ENCODE measurements at places on chromosomes 4 and X. TPM values are rescaled to one million over a fixed set of nuclear protein-coding genes. Genes with fewer than 3 reads are reported as not detected.

DNA sequence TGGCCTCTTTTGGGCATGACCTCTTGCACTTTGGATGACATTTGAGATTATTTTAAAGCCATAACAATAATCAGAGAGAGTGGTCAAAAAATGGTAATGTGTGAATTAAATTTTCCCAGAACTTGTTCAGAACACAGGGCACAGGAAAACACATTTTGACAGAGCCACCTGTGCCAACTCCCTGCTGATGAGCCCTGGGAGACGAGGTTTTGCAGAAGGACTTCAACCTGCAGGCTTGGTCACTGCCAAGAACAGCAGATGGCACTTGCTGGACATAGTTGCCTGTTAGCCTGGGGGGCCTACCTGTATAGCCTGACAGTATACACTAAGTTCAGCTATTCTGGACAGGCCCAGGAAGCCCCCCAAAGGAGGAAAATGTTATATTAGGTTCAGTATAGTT is 277.8 kb upstream of the EMCN start:
- DNase-seq: no peak

GRCh38 chrX:136523770-136524169 is 8.2 kb upstream of the VGLL1 start:
- no peak for DNase-seq

DNA sequence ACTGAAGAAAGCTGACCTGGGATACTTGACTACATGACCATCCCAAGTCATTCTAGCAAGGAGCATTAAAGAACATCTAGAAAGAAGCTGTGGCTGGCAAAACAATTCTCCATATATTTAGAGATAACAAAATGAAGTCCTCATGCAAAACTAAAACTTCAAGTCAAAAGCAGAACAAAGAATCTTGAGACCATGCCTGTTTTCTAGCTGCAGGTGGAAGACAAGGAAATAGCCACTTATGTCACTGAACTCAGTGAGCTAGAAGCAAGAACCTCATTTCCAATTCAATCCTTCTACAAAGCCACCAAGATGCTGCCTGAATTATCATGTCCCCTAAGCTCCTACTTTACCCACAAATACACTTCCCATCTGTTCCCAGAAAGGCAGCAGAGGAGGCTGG is 13.8 kb downstream of the USP46 start:
- DNase-seq: no peak

DNA sequence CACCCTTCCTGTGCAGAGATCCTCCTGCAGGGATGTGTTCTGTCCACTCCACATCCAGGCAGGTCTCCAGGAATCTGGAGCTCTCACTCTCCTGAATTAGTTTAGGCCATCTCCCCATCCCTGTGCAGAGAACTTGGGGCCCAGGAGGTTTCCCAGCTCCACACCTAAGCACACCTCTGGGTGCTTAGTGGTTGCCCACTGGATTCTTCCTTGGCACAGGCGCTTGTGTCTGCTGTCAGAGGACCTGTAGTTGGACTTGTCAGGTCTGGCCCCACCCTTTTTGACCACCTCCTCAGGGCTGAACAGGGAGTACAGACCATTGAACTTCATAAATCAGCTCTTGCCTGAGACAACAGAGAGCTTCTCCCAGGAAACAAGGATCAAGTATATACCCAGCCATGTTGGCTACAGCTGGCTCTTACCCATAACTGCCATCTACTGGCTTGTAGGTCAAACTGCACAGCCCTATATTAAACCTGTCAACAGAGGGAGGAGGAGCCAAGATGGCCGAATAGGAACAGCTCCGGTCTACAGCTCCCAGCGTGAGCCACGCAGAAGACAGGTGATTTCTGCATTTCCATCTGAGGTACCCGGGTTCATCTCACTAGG is 275.5 kb downstream of the PPARGC1A start:
- no peak for DNase-seq

DNA sequence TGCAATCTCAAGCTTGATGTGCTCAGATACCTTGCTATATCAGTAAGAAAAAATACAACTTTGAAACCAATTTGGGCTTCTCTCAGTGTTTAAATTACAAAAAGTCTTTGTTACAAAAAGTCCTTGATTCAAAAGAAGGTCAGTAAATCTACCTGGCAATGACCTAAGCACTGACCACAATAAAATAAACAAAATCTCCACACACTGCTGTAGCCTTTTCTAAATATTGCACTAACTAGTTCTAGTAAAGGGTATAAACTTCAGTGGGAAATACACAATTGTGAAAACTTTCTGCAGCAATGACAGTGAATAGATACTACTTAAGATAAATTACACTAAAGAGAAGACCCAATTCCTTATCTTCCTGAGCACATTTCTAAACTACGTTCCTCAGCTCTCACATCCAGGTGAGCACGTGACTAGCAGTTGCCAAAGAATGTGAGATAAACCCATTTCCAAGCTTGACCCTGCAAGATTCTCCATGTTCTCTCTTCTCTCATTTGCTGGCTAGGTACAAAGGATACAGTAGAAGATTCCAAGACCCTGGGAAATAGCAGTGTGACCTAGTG is 81.4 kb upstream of the GPR34 start:
- DNase-seq: no peak

DNA sequence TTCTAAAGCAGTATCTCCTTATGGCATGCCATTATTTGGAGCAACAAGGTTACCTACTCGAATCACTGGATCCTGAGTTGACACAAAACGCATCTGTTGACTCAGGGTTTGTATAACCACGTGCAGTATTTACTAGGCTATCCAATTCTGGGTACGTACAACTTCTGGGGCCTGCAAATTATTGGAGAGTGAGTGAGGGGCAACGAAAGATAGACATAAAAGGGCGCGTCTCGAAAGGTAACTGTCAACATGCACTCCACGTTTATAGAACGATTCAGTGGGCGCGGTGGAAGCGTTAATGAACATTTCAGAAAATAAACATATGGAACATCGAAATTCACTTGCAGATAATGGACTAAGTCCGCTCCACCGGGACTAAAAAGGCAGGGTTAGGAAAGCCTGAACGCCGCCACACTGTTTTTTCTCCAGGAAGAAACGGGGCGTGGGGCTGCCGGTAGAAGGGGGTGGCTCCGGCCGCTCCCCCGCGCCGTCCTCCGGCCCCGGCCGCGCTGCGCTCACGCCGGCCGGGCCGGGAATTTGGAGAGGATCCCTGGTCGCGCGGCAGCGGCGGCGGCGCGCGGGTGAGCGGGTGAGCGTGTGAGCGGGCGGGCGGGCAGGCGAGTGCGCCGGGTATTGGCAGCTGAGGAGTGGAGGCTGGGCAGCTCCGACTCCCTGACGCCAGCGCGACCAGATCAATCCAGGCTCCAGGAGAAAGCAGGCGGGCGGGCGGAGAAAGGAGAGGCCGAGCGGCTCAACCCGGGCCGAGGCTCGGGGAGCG is at the start of gene SMAD1:
Gene SMAD1, plus strand, starts transcription at position 690 of the 778 bp plus-strand sequence. CDS start 32,761 bp downstream, outside the sequence.
- peak; percentile 93 for DNase-seq

DNA sequence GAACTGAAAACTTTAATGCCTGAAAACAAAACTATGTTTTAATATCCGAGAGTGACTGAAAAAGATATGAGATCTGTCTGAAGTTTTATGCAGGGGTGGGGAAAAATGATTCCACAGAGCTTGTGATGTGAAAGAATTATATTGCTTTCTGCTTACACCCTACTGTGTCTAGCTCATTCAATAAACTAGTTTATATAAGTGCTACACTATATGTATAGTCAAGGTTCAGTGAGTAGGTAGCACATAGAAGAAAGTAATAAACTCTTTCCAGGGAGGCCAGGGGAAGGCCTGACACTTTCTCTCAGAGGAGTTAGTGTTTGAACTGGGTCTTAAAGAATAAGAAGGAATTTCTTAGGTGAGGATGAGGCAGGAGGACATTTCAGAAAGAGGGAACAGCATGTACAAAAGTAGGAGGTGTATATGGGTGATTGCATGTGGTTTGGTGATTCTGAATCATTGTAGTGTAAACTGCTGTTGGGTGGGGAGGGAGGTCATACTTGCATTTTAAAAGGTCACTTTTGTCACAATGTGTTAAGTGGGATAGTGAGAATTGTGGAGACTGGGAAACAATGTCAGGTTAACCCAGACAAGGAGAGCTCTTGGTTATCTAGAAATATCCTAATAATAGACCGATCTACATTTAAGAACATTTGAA is 25.1 kb upstream of the TEX13D start:
- no peak for DNase-seq

DNA sequence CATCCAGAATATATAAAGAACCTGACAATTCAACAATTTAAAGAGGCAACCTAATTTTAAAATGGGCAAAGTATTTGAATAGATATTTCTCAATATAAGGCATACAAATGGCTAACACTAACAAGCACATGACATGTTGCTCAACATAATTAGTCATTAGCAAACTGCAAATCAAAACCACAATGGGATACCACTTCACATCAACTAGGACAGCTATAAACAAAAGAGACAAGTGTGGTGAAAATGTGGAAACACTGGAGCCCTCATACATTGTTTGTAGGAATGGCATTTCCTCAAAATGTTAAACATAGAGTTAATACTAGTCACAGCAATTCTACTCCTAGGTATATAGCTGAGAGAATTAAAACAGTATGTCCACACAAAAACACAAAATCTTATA is 96.7 kb downstream of the CORIN start:
- no peak for DNase-seq

DNA sequence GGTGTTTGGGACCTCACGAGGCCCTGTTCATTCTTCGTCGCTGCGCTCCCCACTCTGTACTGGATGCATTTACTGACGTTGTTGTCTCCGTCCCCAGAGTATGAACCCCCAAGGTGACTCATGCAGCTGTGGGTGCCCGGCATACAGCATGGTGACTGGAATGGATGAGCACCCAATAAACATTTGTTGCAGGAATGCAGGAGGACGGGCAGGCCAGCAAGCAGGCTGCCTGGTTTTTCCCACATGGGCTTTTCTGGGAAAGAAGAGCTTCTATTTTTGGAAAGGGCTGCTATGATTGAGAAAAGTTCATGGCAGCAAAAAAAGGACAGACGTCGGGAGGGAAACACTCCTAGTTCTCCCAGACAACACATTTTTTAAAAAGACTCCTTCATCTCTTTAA is 893 bp upstream of the SOD3 start:
- peak; percentile 88 for DNase-seq

- no peak for DNase-seq
Observed at GRCh38 chr4:19496756-19497155, 754.9 kb upstream of the SLIT2 start.

DNA sequence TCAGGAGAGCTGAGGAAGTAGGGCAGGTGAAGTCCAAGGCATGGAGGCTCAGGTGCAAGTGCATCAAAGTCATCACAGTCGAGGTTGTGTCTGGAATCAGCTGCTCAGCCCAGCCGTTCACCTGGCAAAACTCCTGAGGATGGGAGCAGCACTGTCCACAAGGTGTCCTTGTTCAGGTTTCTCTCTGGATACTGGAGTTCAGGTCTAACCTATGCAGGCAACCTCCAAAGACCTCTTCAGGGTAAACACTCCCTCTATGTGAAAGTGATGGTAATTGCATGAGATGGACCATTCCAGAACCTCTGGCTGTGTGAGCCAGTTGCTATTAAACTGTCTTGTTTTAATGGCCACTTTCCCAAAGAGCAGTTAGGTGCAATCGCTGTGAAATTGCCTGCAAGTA is 120.2 kb upstream of the PSAPL1 start:
- no peak for DNase-seq

MAGEE1 gene
- 2.4 TPM for polyA plus RNA-seq

IL1RAPL1 gene
- 1.3 TPM for polyA plus RNA-seq

DNA sequence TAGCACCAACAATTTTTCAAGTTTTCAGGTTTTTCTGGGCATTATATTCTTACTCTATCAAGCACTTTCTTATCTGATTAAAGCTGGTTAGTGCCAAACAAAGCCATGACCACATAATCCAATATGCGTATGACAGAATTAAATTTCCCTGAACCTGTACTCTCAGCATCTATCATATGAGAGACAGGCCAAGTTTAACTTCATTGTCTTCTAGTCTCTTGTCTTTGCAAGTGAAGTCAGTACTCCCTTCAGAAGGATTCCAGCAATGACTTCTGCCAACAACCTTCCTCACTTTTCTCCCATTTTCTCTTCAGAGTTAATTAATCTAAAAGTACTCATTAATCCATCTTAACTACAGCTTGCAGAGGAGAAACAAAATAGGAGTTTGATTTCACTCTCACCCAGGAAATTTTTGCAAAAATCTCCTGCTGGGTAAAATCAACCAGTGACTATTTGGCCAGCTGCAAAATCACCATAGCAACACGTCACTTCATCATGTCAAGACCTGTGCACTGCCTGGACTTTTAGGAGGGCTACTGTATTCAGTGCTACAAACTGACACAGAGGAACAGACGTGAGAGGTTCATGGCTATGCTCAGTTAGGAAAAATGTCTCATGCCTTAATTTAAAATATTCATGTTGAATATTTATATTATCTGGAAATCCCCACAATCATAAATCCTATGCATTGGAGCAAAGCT is 208.4 kb downstream of the ANTXR2 start:
- DNase-seq: no peak

GRCh38 chr4:80918004-80918403 is 112.5 kb upstream of the BMP3 start:
- DNase-seq: no peak

CFAP47 gene
- polyA plus RNA-seq: not detected

DNA sequence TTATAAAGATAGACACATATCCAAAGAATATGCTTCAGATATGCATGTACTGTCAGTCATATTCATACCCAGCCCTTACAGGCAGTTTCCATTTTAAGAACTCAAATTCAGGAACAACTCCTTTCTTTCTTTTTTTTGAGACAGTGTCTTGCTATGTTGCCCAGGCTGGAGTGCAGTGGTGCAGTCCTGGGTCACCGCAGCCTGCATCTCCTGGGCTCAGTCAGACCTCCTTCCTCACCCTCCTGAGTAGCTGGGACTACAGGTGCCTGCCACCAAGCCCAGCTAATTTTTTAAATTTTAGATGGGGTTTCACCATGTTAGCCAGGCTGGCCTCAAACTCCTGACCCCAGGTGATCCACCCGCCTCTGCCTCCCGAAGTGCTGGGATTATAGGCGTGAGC is 34.5 kb downstream of the SNX25 start:
- no peak for DNase-seq

DNA sequence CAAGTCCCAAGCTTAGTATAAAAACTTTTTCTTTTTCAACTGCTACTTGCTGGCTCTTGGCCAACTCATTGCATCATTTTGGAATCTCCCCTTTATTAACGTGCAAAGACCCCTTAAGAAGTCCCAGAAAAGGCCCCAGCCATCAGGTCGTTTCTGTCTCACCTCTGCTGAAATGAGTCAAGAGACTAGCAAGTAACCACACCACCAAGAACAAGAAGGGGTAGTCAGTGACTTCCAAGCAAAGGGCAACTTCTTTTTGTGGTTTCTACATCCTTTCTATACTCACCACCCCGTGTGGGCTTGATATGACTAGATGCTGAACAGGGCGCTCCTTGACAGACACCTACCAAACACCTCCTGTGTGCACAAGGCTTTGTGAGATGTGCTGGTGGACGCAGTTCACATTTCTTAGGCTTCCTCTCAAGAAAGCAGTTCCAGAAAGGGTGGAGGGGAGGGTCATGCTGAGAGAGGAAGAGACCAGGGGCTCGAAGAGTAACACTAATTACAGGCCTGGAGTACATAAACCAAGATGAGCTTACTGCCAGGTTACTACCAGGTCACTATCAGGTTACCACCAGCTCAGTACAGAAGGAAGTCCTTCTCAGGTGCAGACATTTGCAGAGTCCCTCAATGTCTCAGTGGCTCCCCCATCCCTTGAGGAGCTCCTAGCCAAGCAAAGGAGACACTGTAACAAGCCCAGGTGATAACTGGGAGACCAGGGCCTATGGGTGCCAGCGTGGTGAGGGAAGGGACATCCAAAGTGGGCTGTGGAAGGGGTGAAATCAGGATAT is 19.3 kb downstream of the JAKMIP1 start:
- DNase-seq: no peak

GLOD5 gene
- polyA plus RNA-seq: not detected

SLITRK2 gene
- 1.7 TPM for polyA plus RNA-seq

GPR82 gene
- 0.14 TPM for polyA plus RNA-seq

DCAF12L2 gene
- polyA plus RNA-seq: 11.0 TPM

Measured in muscle of back (tissue), 13 donors.